ENCODE measurements at places on chromosomes 7 and 10. TPM values are rescaled to one million over a fixed set of nuclear protein-coding genes. Genes with fewer than 3 reads are reported as not detected.

The PIK3AP1 gene
- 14.5 TPM for total RNA-seq

GRCh38 chr7:6536262-6537260, 14.7 kb downstream of the GRID2IP start:
- no peak for DNase-seq

GRCh38 chr10:49070701-49071100, 44.6 kb downstream of the VSTM4 start:
- DNase-seq: no peak

DNA sequence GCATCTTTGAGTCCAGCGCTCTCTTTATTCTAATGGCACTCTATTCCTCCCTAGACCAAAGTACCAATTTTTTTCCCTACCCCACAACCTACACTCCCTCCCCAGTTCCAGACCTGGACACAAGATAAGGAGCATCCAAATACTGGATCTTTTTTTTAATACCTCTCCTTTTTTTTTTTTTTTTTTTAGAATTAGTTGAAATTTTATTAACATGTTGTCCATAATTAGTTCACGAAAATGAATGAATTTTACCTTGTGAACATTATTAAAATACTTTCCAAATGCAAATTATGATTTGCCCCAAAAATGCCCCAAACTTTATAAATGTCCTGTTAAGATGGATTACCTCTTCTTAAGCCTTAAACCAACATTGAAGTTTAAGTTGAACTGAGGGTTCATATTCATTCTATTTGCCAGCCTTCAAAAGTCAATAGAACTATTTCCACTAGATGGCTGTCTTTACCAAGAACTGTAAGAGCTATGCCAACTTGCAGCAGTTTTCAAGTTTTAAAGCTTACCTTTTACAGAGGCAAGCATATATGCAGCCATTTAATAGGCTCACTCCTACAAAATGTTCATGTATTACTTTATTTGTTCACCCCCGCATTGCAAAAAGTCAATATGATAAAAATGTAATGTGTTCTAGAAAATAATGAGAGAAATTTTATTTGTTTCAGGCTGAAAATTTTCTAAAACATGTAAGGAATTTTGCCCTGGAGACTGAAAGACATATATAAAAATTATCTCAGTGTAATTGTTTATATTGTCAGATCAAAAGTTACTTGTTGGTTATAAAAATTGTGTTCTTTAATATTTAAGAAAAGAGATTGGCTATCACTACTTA, 39.7 kb upstream of the TNKS2 start:
- no peak for DNase-seq

DNA sequence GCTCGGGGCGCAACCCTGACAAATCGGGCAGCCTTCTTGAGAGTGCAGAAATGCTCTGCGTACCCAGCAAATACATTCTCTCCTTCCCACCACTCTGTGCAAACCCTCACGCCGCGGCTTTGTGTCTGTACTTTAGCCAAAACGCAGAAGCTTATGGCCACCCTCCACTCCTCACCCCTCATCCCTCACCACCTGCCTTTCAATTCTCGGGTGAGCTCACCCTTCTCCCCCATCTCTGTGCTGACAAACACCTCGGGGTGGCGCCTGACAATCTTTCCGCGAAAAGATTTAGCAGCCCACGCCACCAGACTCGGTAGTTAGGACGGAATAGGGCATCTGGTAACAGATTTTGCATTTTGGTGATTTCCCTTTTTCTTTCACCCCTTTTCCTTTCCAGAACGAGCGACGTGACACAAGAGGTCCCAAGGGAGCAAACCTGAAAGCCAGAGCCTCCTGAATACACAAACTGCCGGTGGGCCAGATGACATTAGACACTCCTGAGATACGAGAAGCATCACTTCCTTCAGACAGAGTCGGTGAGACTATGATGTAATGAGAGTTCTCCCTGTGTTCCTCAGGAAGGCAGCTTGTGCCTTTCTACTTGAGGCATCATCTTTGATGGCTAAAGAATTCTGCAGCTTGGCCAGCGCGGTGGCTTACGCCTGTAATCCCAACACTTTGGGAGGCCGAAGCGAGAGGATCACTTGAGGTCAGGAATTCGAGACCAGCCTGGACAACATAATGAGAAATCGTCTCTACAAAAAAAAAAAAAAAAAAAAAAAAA, 671 bp upstream of the ATAD1 start:
- peak; percentile 80 for DNase-seq

DNA sequence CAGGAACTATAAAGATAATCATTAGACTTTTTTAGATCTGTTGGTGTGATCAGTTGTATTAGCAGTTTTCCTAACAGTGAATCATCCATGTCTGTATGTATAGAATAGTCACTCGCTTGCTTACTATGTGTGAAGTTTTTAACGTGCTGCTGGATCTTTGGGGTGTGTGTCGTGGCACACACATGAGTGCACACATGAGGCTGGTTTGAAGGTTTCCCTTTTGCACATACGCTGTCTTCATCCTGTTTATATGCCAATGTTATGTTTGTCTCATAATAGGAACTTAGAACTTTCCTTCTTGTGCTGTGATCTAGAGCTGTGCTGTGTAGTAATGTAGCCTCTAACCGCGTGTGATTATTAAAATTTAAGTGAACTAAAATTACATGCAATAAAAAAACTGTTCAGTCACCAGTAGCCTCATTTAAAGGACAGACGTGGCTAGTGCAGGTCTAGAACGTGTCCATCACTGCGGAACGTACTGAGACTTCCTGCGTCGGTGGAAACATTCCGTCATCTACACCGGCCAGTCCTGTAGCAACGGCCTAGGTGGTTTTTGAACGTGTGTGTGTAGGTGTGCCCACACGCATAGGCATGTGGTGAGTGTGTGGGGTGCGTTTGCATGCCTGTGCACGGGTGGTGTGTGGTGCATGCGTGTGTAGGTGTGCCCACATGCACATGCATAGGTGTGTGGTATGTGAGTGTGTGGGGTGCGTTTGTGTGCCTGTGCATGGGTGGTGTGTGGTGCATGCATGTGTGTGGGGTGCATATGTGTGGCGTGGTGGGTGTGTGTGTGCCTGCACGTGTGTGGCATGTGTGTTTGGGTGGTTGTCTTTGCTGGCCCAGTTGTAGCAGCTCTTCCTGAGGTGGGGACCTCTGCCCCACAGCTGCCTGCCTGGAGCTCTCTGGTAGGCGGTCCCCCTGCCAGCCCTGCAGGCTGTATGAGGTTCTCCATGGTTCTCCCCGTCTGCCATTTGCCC, 56.6 kb downstream of the INPP5A start:
- no peak for DNase-seq

Data from posterior vena cava (tissue), 2 donors.